Activated naive CD4-positive, alpha-beta T cell (primary cell): ENCODE measurements at places on chromosomes 16 and 17.
A peak's percentile ranks its signal among the peaks of the same experiment; 100 is the strongest.

DNA sequence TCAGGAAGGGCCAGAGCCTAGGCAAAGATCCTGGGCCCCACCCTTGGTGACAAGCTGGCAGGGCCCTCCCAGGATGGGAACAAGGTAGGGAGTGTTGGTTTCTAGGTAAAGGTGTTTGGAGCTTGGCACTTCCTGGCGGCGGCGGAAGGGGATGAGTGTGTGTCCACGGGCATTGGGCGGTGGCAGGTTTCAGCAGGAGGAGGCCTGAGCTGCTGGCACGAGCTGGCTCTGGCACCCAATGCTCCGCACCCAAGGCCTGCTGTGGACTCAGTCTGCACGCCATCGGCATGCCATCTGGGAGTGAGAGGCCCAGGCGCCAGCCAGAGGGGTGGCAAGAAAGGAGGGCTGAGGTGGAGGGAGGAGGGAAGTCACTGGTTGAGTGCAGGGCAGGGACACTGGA, 46.9 kb upstream of the TAC4 start:
- no peak for DNase-seq

DNA sequence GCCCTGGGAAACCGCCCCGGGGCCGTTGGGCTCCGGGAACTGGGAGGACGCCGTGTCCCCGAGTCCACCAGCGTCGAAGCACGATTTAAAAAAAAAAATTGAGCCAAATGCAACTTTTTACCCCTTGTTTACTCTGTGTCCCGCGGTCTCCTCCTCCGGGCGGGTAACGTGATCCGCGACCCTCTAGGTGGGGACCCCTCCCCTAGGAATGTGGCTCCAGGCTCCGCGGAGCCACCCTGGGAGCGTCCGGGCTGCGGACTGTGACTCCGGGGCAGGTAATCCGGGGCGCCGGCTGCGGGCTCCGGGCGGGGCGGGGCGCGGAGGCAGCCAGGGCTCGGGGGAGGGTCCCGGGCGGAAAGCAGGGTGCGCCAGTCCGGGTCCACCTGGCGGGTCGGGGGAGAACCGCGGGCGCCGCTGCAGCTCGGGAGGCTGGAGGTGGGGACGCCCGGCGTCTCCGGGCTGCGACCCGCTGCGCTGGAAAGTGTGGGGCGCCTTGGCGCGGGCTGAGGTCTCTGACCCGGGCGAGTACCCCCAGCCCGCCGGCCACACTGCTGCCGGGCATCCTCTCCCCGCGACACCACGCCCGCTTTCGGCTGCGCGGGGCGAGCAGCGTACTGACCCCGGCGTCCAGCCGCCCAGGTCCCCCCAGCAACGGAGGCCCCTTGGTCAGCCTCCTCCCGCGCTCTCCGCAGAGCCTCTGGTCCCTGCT, 852 bp upstream of the HELZ start:
- DNase-seq = peak; percentile 42

DNA sequence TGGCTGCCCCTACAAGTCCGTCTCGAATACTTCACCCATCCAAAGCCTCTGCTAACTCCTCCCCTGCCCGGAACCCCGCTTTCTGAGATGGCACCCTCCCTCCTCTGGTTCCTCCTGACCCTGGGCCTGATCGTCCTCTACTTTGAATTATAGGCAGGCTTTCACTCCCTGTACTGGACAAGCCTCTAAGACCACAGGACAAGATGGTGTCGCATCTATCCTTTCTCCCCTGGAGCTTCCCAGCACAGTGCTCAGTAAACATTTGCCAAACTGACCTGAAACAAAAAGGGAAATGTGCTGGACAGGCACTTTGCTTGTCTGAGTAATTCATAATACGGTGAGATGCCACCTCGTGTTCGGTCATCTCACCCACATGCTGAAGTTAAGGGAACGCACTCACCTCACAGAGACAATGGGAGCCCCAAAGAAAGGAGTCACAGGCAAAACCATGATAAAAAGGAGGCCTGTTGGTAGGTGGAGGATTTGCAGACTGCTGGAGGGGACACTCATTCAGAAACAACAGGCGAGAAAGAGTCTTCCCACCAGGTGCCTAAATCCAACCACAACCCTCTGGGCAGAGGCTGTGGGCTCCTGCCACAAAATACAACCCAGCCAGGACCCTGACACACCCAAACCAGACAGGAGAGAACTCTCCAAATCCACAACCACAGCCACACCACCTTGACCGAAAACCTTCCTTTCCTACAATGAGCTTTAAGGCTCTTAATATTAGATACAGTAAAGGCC, 28.2 kb downstream of the SNN start:
- DNase-seq = no peak

DNA sequence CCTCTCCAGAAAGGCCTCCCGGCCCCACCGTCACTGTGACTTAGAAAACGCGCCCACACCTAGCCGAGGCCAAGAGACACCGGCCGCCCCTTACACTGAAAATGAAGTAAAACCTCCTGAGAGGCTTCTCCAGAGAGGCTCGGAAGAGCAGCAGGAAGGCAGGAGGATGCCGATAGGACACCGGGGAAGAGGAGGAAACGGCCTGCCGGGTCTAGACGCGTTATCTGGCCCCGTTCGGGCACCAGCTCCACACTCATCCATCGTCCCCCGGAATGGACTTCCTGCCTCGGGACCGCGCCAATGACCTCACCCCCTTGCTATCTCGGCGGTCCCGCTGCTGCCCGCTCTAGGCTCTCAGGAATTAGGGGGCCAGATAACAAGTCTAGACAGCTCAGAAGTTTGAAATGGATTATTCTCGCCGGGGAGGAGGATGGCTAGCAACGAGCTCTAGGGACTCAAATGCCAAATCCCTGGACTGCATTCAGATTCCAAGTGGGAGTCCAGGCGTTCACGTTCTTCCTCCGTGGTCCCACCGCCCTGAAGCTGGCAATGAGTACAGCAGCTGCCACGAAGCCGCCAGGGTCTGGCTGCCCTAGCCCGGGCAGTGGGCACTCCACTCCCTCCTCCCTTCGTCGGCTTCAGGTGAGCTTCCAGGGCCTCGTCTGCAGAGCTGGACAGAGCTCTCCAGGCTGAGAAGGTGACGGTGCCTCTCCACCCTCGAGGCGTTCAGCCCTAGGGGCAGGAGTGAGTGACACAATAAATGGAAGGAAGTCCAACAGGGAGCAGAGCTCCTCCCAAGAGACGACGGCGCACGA, 350.9 kb downstream of the FOXL1 start:
- no peak for DNase-seq

- no peak for DNase-seq
Measured at GRCh38 chr16:62620275-62620674, 584.0 kb upstream of the CDH8 start.

- DNase-seq = no peak
Measured at GRCh38 chr17:43803758-43804157, 23.5 kb downstream of the CFAP97D1 start.

DNA sequence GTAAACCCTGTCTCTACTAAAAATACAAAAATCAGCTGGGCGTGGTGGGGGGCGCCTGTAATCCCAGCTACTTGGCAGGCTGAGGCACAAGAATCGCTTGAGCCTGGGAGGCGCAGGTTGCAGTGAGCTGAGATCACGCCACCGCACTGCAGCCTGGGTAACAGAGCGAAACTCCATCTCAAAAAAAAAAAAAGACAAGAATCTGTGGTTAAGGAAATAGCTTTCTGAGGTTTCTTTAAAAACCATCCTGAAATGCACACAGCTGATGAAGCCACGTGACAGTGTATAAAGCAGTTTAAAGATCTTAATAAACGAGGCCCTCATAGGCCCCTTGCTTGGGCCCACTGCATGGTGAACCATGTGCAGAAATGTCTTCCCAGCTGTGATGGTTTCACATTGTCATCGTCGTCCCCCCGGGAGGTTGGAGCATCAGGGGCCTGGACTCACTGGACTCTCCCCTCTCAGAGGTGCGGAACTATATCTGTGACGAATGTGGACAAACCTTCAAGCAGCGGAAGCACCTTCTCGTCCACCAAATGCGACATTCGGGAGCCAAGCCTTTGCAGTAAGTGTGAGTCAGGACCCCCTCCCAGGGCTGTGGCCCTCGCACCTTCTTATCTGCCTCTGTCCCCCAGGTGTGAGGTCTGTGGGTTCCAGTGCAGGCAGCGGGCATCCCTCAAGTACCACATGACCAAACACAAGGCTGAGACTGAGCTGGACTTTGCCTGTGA, 16.2 kb downstream of the ZNF276 start:
- DNase-seq = peak; percentile 27

GRCh38 chr16:483341-484075, 44.0 kb upstream of the CAPN15 start:
- DNase-seq = no peak

DNA sequence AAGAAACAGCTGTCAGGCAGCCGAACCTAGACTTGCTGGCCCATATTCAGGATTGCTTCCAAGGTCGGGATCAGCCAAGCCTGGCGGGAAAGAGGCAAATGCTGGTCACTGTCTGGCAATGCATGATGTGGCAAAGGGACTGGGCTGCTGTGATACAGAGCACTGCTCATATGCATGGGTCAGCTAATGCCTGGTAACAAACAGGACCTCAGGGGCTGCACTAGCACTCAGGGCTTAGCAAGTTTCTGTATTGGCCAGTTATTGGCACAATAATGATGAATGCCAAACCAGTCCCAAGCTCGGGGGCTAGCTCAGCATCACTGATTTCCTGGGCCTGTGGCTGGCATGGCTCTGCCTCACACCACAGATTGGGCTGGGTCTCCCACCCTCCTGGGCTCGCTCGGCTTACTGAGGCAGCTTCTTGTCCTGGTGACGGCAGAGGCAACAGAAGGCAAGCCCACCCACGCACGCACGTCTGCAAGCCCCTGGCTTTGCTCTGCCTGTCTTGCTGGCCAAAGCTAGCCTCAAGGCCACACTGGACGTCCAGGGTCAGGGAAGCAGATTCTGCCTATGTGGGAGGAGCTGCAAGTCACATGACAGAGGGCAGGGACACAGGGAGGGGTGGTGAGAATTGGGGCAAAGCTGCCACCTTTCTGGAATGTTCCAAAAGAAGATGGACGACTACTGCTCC, 21.4 kb upstream of the RPTOR start:
- DNase-seq = no peak

DNA sequence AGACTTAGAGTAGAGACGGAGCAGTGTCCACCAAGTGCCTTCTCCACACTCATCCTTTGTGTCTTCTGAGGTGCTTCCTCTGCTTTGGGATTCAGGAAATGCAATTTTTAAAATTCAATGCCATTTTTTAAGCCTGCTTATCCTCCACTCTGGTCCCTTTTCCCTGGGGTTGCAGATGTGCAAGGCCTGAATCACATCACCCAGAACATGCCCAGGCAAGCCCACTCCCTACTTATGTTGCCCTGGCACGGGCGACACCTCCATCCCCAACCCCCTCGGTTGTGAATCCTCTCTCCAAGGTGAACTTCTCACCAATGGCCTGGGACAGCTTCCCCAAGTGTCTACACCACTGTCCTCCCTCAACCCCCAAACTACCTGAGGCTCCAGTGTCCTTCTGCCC, 116.2 kb downstream of the C17orf67 start:
- no peak for DNase-seq

GRCh38 chr17:20988896-20989295, 53.9 kb downstream of the USP22 start:
- DNase-seq = no peak

DNA sequence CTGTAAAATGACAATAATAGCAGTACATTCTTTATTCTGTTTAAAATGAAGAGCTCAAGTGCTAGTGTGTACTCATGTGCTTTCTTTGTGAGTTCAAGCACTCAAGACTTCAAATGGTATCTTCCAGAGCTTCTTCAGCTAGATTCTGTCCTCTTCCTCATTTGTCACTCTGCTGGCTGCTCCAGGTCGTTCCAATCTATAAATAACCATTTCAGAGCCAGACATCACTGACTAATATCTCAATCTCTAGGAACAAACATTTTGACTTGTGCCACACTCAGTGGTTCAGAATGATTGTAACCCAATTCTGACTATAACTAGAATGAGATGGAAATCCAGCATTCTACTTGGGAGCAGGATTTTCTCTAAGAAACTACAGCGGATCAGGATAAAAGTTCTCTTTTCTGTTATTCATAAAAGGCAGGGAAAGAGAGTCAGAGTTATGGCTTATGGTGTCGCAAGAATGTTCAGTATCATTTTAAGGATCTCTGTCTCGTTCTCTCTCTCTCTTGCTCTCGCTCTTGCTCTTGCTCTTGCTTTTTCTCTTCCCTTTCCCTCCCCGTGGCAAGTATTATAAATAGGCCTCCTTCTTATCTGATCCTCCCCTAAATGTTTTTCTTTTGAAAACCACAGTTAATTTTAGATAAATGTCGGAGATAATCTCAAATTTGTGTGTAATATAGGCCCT, 116.3 kb upstream of the MAF start:
- no peak for DNase-seq

GRCh38 chr17:50467855-50468303, 801 bp downstream of the CHAD start:
- DNase-seq = no peak

- DNase-seq = peak; percentile 38
Measured at GRCh38 chr17:77645072-77646045, 313.1 kb upstream of the TNRC6C start.

DNA sequence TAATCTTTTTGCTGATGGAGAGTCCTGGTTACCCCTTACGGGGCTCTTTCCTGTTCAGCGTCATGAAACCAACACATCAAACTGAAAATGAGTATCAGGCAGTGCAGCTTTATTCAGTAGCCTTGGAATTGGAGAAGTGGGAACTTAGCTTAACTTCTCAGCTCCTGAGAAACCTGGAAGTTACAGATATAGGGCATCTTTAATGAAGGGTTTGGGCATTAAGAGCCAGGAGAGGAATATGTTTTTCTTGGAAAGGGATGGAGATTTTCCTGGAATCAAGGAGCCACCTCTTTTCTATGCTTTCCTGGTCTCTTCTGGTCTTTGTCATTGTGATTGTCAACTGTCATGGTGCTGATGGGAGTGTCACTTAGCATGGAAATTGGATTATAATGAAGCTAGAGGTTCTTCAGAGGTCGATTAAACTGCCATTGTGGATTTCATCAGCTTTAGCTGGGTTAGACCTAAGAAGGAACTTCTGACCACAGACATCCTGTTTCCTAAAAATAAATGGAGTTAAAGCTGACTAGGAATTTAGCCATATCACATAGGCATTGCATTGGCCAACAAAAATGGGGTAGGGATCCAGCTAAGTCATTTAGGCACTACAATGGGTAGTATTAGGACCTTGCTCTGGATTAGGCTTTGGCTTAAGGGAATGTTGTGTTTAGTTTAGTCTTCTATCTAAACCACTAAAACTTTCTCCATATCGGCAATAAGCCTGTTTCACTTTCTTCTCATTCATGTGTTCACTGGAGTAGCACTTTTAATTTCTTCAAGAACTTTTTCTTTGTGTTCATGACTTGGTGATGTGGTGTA, 186.4 kb downstream of the BCAS3 start:
- no peak for DNase-seq

GRCh38 chr16:53876811-53877210, 172.9 kb downstream of the FTO start:
- DNase-seq = no peak

DNA sequence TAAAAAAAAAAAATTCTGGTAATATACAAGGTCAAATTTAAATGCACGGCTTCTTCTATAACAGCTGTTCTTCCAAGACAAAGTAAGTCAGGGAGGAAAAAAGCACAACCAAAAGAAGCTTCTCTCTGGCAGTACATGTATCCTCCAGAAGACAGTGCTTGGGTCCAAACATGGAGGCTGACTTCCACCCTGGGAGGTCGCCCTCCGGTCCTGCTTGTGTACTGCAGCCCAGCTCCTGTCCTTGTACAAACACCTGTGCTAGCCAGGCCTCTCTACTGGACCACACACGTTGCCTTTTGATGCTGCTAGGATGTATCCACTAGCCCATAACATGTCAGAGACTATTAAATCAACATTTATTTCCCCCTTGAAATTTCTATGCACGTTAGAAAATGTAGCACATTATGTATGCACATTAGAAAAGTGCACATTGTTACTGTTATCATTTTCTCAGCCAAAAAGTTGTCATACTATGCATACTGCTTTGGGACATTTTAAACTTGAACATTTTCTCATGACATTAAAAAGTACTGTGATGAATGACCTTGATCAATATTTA, 21.9 kb downstream of the TEKT3 start:
- no peak for DNase-seq
